ENCODE measurements at places on chromosomes 3 and 15.

DNA sequence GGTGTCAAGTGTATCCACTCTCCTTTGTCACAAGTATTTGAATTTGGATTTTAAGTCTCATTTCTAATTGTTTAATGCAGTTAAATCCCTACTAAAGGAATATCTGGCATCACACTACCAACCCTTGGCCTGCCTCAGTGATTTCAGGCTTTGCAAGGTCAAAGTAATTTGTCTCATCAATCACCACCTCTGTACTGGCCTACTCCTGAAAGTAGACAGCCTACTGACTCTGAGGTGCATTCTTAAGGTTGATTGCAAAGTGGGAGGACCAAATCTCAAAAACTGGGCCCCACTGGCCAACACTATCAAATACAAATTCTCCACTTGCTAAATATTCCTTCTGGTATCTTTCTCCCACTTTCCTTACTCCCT, 851 bp upstream of the TEX55 start:
- no peak for DNase-seq

- peak; percentile 6 for DNase-seq
Observed at GRCh38 chr15:95626501-95627361, 703.8 kb upstream of the NR2F2 start.

DNA sequence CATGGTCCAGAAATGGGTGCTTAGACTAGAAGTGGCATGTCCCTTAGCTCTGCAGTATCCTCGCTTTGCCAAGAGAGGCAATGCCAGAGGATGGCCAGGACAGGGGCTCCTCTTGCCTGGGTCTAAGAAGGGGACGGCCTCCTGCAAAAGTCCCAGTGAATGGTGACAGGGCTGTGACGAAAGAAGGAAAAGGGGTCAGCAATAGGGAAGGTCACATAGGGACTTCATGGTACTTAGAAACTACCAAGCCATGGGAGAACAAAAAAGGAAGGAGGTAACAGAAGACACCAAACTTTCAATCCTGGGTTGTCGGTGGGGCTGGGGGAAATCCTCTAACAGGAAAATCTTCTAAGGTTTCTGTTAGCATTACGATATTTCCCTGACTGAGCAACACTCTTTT, 36.2 kb upstream of the ATOSA start:
- DNase-seq = no peak

- DNase-seq = no peak
Observed at GRCh38 chr3:162605651-162606204, 1109.1 kb downstream of the OTOL1 start.

- DNase-seq = no peak
Observed at GRCh38 chr15:61556037-61556648, 327.0 kb upstream of the RORA start.

- DNase-seq = no peak
Observed at GRCh38 chr3:112931736-112932521, 43.0 kb downstream of the CD200R1 start.

- no peak for DNase-seq
Observed at GRCh38 chr3:125069452-125069851, 13.7 kb upstream of the HEG1 start.

GRCh38 chr3:38960042-38960622, 91.6 kb downstream of the SCN11A start:
- no peak for DNase-seq

DNA sequence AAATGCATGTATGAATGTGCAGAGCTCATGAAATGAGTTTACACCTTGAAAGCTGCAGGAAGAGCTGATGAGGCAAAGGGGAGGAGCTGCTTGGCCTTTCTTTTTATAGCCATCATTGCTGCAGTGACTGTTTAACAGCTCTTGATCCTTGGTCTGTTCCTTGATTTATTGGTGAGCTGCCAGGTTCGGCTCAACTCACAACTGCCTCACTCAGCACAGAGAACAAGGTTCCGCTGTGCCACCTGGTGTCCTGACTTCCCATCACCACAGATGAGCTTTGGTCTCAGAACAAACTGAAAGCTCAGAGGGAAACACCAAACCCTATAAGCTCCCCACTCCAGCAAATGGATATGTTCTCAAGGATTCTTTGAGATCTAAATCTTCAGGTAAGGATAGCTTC, 626.1 kb downstream of the MAGI1 start:
- peak; percentile 50 for DNase-seq

GRCh38 chr15:50055750-50056157, 63.3 kb downstream of the ATP8B4 start:
- no peak for DNase-seq

DNA sequence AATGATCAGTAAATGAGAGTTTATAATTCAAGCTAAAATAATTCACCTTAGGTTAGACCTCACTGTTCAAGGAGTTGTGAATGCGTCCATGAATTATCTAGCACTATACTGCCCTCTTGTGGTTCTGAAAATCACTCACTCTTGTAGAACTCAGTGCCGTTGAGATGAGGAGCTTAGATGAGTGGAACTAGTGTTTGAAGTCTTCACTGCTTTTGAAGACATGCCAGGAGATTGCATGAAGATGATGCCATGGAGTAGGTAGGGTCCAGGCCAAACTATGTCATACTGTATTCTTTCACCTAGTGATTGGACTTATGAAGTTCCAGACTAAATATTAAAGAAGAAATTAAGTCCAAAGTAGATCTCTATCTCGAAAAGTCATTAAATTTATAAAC, 28.8 kb downstream of the LYSMD4 start:
- DNase-seq = no peak

GRCh38 chr15:41806291-41807181, 21.4 kb upstream of the JMJD7 start:
- DNase-seq = peak; percentile 34

DNA sequence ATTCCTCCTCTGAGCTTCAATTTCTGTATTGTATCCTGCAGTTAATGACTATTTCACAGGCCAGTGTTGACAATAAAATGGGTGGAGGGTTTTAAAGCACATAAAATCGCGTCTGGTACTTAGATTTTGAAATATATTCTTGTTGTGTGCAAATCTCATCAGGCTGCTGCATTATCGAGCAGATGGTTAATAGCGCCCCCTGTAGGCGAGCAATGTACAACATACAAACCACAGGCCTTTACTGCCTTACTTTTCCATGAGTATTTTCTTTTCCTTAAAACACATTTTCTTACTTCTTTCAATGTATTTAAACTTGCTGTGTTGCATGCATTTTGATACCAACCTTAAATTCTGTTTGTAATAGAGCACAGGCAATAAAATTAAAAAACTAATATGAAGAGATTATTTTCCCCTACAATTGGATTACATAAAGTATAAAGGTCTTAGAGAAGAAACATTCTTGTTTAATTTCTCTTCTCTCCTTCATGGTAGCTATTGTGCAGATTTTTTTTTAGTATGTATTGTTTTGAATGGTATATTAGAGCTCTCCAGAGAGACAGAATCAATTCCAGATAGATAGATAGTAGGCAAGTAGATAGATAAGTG, 608.4 kb downstream of the CADM2 start:
- DNase-seq = no peak

GRCh38 chr15:42511007-42511391, 15.6 kb downstream of the SNAP23 start:
- DNase-seq = no peak

DNA sequence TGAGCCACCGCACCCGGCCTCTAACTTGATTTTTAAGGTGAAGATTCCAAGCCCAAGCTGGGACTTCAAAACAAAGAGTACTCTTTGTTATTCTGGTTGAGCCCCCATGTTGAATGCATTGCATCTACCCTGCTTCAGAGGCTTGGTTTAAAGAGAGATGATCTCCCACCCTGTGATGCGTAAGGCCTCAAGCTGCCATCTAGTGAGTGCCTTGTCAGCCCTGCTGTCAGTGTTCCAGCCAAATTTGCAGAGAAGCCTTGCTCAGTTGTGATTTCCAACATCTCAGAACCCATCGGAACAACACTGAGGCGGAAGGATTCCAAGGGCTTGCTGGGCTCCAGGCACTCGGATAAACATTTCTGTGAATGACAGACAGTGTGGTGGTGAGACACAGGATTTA, 210.7 kb upstream of the RGMA start:
- DNase-seq = no peak

GRCh38 chr3:37882711-37883110, 21.0 kb downstream of the CTDSPL start:
- DNase-seq = no peak

DNA sequence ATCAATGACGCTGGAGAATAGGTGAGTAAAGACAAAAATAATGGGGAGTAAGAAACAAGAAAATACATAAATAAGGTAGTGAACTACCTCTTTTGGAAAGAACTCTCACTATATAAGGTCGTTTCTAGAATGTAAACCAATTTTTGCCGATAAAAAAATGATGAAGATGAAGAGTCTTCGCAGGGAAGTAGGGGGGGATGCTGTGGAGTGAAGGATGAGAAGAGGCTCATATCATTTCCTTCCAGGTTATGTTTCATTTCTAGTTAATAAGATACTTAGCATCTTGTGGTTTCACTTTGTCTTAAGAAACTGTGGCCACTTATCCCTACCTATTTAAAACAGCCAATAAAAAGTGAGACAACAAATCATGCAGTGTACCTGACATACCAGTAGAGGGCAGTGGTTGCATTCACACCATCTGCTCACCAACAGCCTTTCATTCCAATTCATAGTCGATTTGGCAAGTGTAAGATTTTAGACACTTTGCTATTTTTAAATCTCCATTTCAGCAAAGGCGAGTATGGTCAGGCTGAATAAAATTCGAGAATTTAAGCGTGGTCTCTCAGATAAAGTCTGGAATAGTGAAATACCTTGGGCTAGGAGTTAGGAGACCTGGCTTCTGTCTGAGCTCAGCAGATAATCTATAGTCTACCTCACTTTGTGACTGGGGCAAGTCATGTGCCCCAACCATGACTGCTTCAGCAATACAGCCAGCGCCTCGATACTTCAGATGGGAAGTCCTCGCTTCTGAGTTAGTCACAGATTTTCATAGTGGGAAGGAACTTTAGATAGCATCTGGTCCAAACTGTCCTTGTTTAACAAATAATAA, 28.9 kb upstream of the ICE2 start:
- DNase-seq = no peak

GRCh38 chr3:177721864-177722785, 524.8 kb upstream of the TBL1XR1 start:
- no peak for DNase-seq

DNA sequence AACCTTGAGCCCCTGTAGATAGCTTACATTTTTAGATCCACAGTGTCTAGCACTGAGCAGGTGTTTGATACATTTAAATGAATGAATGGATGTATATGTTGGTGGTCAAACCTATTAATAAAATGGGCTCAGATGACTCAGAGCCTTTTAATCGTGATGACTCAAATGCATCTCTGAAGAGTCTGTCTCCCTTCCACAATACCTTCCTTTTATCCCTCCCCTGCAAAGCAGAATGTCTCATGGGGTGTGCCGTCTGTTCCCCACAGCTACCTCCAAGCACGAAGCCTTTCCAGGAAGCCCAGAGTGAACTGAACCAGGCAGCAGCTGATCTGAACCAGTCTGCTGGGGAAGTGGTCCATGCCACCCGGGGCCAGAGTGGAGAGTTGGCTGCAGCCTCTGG, 303.5 kb upstream of the TPM1 start:
- no peak for DNase-seq

- no peak for DNase-seq
Observed at GRCh38 chr3:166580561-166580960, 743.3 kb upstream of the BCHE start.

GRCh38 chr3:46615050-46615775, 2.9 kb downstream of the FAM240A start:
- DNase-seq = no peak

GRCh38 chr15:63291507-63291906, 14.1 kb downstream of the APH1B start:
- DNase-seq = no peak

GRCh38 chr15:60406513-60407414, 9.0 kb upstream of the ANXA2 start:
- DNase-seq = no peak

GRCh38 chr3:13866041-13866965, 13.6 kb downstream of the WNT7A start:
- DNase-seq = no peak

DNA sequence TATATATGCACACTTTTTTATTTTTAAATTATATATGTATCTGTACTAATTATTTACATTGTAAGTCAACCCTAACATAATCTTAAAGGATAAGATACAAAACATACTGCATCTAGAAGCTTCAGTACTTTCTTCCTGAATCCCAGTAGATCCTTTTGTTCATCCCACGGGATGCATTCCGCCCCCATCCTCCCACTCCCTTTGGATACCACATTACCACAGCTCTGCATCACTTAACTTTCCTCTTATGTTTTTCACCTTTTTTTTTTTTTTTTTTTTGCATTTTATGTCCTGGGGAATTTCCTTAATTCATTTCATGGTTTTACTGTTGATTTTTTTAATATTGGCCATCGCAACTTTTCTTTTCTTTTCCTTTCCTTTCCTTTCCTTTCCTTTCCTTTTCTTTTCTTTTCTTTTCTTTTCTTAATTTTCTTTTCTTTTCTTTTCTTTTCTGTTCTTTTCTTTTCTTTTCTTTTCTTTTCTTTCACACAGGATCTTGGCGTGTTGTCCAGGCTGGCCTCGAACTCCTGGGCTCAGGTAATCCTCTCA, 3.0 kb downstream of the OPA1 start:
- DNase-seq = no peak

DNA sequence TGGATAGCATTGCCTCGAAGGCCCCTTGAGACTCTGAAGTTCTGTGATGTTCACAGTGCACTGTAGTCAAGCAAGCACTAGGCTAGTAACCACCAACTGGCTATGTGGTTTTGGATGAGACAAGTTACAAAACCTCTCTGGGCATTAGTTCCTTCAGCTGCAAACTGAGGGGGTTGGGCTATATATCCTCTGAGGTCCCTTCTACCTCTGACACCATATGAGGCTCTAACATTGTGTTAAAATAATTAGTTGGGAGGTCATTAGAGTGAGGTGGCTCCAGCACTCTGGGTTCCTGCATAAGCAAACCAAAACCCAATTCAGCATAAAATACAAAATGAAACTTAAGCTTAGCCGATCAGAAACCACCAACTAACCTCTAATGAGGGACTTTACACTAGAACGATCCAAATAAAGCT, 209.5 kb upstream of the LRRN1 start:
- no peak for DNase-seq

DNA sequence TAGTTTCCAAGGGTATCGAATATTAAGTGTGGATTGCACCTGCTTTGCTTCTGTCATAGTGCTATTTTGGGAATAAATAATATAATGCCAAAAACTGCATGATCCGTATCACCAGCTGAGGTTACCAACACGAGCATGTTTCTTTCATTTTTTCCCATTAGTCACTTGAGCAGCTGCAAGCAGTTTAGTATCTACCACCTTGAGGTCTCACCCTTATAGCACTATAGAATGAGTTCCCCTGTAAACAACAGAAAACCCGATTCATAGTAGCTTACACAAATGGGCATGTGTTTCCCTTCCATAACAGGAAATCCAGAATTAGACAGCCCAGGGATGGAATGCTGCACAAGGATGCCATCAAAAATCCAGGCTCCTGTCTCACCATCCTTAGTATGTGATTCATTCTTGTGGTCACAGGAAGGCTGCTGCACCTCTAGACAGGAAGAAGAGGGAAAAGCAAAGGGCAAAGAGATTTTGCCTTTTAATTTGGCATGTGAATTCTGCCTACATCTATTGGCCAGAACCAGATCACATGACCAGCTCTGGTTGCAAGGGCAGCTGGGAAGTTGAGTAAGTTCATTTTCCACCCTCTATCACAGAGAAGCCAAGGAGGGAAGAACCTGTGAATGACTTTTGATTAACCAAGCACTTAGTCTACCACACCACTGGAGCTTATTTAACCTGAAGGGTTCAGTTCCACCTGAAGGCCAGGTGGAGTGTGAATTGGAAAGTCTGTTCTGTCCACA, 91.3 kb upstream of the SLC25A36 start:
- no peak for DNase-seq

GRCh38 chr3:45681221-45681620, 8.0 kb upstream of the SACM1L start:
- DNase-seq = no peak

- no peak for DNase-seq
Observed at GRCh38 chr3:82940124-82940523, 1178.7 kb upstream of the GBE1 start.

All from NCI-H510A (cell line).